WTC11 (cell line): ENCODE measurements at places on chromosomes 16 and 17. TPM values are rescaled to one million over a fixed set of nuclear protein-coding genes. Genes with fewer than 3 reads are reported as not detected.

OR2C1 gene
- not detected in 3 replicates for total RNA-seq

SLC46A1 gene
- total RNA-seq, result 5.7 to 6.7 TPM (median 6.6 TPM) in 3 replicates

ABCA3 gene
- 12.1 to 16.8 TPM (median 15.9 TPM) in 3 replicates for total RNA-seq

GOSR1 gene
- total RNA-seq, result 37.4 to 41.1 TPM (median 39.3 TPM) in 3 replicates

TPSD1 gene
- total RNA-seq, result 0.31 to 1.5 TPM (median 0.94 TPM) in 3 replicates

KCNJ2 gene
- total RNA-seq, result 1.1 to 1.6 TPM (median 1.3 TPM) in 3 replicates

INO80E gene
- total RNA-seq, result 87.6 to 101 TPM (median 92.4 TPM) in 3 replicates

ICAM2 gene
- total RNA-seq, result 0.33 to 0.57 TPM (median 0.44 TPM) in 3 replicates

CMTM3 gene
- total RNA-seq, result 19.1 to 29.1 TPM (median 28.2 TPM) in 3 replicates

BCL6B gene
- total RNA-seq, result 11.4 to 13.5 TPM (median 12.3 TPM) in 3 replicates

TP53TG3 gene
- not detected in 3 replicates for total RNA-seq

CD79B gene
- 3.0 to 3.5 TPM (median 3.2 TPM) in 3 replicates for total RNA-seq

ALOXE3 gene
- 0.48 to 0.81 TPM (median 0.62 TPM) in 3 replicates for total RNA-seq

CA5A gene
- total RNA-seq, result not detected in 3 replicates

BCO1 gene
- total RNA-seq, result 0.15 to 0.23 TPM (median 0.23 TPM) in 3 replicates

PDE6G gene
- total RNA-seq, result 4.4 to 6.9 TPM (median 6.3 TPM) in 3 replicates

TPPP3 gene
- 0.57 to 0.74 TPM (median 0.64 TPM) in 3 replicates for total RNA-seq

TEFM gene
- total RNA-seq, result 11.6 to 12.4 TPM (median 12.3 TPM) in 3 replicates
